Osteocyte (in vitro differentiated cells): ENCODE measurements at places on chromosomes 1 and 21. TPM values are rescaled to one million over a fixed set of nuclear protein-coding genes. Genes with fewer than 3 reads are reported as not detected.

The FMO5 gene
- 1.8 and 2.2 TPM in 2 replicates for total RNA-seq

The DDR2 gene
- total RNA-seq = 173 and 185 TPM in 2 replicates

The HOOK1 gene
- total RNA-seq = 0.05 TPM in 1 of 2 replicates, not detected in the other

The ANGPTL3 gene
- total RNA-seq = not detected in 2 replicates

GRCh38 chr1:28577738-28578536 lies 14.1 kb upstream of the RAB42 start:
- no peak for DNase-seq

DNA sequence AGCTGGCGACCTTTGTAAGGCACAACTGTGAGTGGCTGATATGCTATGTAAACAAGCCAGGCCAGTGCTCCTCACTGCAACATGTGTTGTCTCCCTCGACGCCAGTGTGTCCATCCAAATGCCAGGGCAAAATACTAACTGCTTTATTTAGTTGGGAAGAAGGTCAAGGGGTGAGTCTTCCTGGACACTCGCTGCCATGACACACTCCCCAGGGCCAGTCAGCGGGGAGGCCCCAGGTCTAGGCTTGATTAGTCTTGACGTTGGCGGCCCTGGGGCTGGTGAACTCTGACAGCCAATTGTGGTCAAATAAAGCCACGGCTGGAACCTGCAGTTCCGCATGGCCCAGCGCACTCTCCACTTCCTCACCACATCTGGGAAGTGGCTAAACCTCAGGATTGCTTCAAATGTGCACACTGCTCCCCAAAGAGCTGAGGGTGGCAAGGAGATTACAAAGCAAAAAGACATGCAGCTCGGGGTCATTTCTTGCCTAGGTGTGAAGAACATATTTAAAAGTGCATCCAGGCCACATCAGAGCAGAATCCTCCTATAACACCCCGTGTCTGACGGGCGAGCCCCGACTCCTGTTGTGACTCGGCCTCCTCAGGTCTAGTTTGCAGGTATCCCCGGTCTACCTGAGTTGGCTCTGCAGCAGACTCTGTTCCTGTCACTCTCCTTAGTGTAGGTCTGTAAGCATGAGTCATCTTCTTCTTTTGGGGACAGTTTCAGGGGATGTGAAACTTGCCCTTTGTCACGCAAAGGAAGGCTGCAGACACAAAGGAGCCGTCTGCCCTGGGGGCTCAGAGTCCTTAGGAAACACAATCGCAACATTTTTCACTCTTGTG lies 183.5 kb downstream of the RUNX1 start:
- DNase-seq = no peak

DNA sequence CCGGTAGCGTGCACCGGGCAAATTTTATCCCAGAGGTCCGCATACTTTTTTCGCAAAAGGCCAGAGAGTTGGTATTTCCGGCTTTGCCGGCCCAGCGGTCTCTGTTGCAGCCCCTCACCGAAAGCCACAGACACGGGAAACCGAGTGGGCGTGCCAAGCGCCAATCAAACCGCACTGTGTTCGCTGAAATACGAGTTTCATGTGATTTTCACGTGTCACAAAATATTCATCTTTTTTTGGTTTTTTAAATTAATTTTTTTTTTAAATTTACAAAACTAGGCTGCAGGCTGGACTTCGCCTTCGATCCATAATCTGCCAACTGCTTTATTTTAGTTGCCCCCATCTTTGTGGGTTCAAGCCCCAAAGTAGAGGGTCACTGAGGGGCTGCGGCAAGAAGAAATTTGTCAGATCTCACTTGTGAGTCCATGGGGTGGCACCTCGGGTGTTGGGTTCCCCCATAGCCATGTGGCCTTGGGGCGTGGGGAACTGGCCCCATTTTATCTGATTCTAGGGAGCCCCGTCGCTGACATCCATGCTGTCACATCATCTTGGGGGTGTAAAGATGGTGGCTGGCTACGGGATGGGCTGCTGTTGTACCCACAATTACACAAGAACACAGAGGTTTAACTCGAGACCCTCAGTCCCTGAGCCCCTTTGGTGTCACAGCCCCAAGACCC lies 20.8 kb downstream of the SLC45A1 start:
- no peak for DNase-seq

GRCh38 chr1:17682400-17682799 lies 72.7 kb upstream of the ACTL8 start:
- no peak for DNase-seq

- DNase-seq = no peak
These were observed 41.5 kb downstream of the UBE4B start for GRCh38 chr1:10074059-10074851.

GRCh38 chr1:107724648-107725047 lies 240.3 kb downstream of the VAV3 start:
- DNase-seq = no peak

- DNase-seq = no peak
These were observed 160.9 kb downstream of the GABPA start for GRCh38 chr21:25895565-25896205.

DNA sequence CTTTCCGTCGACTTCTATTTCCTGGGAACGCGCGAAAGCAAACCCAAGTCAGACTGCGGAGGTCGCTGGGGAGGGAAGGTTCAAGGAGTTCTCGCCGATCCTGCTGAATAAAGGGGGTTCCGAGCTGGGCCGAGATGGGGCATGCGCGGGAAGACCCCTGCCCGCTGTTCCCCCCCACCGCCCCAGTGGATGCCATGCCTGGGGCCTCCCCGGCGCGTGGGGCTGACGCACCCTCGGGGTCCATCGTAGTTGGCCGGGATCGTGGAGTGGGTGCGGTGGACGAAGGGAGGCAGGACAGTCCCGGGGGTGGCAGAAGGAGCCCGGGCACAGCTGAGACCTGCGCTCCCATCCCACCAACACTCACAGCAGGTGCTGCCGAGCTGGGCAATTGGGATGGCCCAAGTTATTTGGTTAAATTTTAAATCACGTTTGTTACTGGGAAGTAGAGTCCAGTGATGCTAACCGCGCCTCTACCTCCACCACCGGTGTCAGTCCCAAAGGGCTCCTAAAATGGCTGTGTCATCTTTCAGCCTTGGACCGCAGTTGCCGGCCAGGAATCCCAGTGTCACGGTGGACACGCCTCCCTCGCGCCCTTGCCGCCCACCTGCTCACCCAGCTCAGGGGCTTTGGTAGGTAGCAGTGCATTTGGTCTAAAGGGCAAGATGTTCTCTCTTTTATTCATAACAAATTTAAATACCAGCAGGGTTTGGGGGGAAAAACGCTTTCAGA lies 801 bp downstream of the MX1 start:
- DNase-seq = peak; percentile 83

DNA sequence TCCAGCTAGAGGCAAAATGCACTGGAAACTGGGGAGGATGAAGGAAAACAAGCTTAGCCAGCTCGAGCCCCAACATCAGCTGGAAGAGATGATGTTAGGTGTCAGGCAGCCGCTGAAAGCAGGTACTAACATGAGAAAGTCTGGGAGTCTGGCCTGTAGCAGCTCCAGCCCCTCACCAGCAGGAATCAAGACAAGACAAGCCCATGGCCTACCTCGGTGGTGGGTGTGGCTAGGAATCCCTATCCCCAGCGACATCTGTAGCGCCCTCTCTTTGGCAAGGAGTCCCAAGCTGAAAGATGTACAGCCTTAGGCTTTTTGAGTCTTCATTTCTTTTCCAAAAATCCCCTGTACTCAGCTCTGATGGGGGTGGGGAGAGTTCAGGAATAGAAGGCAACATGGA lies 2.6 kb downstream of the DLGAP3 start:
- peak; percentile 73 for DNase-seq

DNA sequence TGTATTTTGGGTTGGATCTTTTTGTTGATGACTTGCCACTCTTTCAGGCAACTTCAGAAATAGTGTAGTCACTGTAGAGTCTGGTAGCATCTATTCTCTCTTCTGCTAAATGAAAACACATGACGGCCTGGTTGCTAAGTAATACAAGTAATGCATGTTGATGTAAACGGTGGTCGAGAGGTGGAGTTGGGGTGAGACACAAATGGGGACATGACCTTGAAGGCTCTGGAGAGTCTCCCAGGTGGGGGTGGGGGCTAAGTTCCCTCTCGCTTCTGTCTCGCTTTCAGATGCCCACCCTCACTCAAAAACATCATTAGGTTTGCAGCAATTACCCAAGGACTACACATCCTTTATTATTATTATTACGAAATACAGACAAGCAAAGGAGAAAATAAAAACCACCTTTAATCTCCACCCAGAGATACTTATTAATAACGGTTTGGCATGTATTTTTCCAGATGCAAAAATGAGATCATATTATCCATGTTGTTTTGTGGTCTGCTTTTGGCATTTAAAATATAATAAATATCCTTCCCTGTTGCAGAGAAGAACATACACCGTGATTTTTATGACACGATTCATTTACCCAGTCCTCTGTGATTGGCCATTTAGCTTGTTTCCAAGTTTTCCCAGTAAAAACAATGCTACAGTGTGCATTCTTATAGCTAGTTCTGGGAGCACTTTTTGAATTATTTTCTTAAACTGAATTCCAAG lies 138.1 kb downstream of the MIS18A start:
- DNase-seq = no peak

DNA sequence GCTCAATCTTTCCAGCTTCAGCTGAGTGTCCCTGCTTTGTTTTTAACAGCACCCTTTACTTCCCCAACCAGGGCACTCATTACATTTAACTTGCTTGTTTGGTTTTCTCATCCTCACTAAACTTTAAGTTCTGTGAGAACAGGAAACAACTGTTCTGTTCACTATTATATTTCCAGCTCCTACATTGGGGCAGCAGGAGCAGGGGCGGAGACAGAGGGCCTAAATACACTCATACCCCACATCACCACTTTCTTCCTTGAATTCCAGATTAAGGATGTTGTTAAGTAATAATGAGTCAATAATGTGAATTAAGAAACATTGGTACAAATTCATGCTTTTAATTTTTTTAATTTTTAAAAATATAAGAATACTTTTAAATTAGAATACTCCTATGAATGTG lies 6.0 kb downstream of the DRAM2 start:
- no peak for DNase-seq

DNA sequence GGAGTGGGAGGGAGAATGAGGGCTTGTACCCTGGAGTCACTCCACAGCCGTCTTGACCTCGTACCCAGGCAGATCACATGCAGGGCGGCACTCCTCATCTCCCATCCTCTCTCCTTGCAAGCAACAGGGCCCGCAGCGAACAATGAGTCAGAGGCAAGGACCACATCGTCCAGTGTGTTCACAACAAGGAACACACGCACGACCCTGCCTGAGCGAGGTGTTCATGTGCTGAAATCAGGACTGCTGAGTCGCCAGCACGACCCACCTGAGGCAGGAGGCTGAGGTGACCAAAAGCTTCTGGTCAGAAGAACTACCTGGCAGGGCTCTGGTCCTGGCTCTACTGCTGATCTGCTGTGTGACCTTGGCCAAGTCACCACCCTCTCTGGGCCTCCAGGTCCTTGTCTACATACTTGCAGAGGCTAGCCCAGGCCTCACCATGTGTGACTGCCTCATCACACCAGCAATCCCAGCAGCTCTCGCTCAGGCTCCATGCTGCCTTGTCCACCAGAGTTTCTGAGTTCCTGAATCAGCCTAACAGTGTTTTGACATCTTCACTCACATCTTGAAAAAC lies 78.0 kb downstream of the SSBP3 start:
- DNase-seq = no peak

DNA sequence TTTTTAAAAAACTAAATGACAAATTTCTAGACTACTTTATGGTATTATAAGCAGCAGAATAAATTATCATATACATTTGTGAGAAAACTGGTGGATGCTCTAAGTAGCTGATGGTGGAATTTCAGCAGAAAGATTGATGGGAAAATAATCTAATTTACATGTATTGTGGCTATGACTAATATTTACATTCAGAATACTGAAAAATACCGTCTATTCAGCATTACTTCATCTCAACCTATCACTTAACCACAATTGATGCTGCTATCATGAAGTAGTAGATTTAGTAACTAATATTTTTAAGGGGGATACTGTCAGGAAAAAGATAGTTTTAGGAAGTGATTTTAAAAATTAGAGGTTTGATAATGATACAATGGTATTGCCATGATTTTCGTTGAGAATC lies 137.9 kb downstream of the IFI44 start:
- no peak for DNase-seq

GRCh38 chr1:28317014-28317413 lies 11.8 kb upstream of the MED18 start:
- no peak for DNase-seq

DNA sequence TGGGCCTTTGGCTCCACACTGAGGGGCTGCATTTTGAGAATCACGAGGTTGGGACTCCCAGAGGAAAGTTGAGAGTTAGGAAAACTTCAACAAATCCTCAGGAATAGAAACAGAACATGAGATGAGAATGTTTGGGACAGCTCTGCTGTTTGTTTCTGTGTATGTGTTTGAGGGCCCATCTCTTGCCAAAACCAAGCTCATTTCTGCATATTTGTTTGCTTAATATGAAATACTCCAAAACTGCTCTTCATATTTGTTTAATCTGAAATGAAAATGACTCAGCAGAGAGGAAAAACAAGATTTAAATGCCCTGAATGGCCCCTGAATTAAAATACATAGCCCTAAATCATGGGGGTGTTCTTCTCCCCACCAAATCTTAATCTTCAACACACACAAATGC lies 78.1 kb downstream of the DDR2 start:
- no peak for DNase-seq

DNA sequence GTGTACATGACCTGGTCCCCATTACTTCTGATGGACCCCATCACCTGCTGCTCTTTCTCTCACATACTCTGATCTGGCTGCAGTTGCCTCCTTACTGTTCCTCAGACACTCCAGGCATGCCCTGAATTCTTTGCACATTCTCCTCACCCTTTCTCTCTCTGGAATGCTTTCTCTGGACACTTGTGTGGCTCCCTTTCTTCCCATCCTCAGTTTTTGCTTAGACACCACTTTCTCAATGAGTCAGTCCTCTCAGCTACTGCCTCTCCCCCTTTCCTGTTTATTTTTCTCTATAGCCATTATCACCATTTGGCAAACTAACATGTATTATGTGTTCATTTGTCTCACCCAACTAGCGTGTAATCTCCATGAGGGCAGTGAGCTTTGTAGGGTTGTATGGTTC lies 28.1 kb downstream of the PLXNA2 start:
- no peak for DNase-seq

DNA sequence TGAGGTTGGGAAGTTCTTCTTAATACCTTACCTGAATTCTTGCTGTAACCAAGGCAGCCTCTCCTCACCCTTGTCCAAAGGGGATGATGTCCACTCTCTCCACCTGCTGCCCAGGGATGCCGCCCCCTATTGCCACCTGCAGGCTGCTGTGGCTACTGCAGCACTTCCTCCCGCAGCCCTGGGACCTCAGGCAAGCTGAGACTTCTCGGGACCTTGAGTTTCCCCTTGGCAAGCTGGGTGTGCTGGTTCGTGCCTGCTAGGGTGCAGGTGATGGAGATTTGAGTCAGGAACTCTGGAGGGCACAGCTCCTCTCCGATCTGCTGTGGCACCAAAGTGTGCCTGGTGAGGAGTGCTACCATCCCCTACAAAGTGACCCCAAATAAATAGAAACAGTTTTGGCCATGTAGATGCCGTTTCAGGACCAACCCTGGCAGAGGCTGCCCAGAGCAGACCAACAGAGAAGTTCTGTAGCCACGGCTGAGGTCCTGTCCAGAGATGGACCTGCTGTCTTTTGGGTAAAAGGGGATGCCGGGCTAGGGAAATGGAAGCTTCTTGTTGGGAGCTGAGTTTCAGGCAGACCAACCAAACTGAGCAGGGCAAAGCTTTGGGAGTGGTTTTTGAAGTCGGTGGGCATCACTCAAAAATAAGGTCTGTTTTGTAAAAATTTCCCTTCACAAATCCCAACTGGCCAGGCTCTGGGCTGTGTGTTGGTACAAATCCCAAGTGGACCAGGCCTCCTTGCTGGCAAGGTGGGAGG lies 31.7 kb downstream of the RUNX3 start:
- DNase-seq = peak; percentile 86

- DNase-seq = no peak
These were observed 107.7 kb upstream of the SLC5A9 start for GRCh38 chr1:48114596-48115382.

GRCh38 chr1:1621173-1622009 lies 6.1 kb downstream of the MIB2 start:
- DNase-seq = no peak
